ENCODE measurements at places on chromosomes 11 and 22.

GRCh38 chr11:78392854-78393253 lies 24.8 kb downstream of the GAB2 start:
- no peaks in the 10 kb centered on the region for H3K27me3 ChIP-seq
- H3K27ac ChIP-seq, result no peak overlapping the region
- DNase-seq, result no peak
- H3K4me1 ChIP-seq, result peaks cover 6% of the 10 kb centered on the region

DNA sequence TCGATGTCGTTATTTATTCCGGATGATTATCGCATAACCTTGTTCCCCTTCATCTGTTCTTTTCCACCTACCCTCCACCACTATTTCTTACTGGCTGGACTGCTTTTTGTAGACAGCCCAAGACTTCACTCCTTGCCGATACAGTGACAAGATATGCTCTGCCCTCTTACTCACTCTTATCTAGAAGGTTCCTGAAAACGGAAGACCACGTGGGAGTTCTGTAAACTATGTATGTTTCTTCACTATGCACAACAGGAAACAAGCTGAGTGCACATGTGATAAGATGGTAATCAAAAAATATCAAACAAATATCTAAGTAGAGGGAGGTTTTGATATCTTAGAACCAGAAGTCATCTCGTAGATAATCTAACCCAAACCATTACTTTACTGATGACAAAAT lies 122.9 kb upstream of the ARHGAP20 start:
- peaks cover 2% of the 10 kb centered on the region for H3K27me3 ChIP-seq
- peaks cover 16% of the 10 kb centered on the region for H3K4me1 ChIP-seq
- no peak for DNase-seq
- H3K4me3 ChIP-seq, result no peak overlapping the region
- no peak overlapping the region for H3K27ac ChIP-seq

DNA sequence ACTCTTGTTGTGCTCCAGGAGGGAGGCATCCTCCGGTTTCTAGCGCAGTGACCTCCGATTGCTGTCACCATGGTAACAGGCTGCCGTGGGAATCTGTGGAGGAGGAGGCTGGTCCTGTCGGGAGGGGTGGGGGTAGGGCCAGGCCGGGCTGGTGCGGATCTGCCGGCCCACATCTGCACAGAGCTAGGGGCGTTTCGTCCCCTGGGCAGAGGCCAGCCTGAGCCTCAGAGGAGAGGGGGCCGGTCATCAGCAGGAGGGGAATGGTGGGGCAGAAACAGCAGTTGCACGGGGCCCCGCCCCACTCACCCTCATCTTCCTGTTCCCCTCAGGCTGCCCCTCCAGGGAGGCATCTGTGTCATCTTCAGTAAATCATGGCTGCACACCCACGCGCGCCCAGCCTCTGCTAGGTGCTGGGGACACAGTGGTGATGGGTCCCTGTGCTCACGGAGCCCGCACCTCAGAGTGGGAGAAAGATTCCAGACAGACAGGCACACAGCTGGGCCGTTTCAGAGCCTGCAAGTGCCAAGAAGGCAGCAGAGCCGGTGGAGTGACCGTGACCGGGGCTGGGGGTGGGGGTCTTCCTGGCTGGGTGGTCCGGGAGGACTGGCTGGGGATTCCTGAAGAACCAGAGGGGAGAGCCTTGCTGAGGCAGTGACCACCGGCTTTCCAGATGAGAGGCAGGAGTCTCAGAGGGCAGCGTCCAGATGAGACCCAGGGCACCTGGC lies 120.5 kb downstream of the CACNA1I start:
- H3K36me3 ChIP-seq, result no peaks in the 10 kb centered on the region
- H3K27ac ChIP-seq, result no peak overlapping the region
- H3K27me3 ChIP-seq, result peaks cover 34% of the 10 kb centered on the region
- H3K4me1 ChIP-seq, result peaks cover 6% of the 10 kb centered on the region
- peak overlapping the region; percentile 24 for H3K4me3 ChIP-seq

GRCh38 chr11:16997624-16998023 lies 16.6 kb downstream of the PLEKHA7 start:
- H3K4me1 ChIP-seq, result no peaks in the 10 kb centered on the region
- no peak for DNase-seq
- no peaks in the 10 kb centered on the region for H3K27me3 ChIP-seq
- H3K27ac ChIP-seq, result no peak overlapping the region
- no peak overlapping the region for H3K4me3 ChIP-seq
- no peaks in the 10 kb centered on the region for H3K36me3 ChIP-seq

DNA sequence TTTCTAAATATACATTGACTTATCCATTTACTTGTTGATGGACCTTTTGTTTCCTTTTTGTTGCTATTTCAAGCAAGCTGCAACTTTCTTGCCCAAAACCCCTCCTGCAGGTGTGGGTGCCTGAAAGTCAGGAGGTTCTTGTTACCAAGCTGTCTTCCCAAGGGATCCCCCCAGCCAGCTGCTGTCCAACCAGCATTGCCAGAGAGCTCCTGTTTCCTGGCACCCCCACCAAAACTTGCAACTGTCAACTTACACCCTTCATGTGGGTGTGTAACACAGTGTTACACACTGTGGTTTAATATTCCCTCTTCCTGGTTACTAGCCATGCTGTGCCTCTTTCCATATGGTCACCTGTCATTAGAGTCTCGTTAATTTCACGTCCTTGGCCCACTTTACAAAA lies 1.6 kb upstream of the KRTAP5-1 start:
- peaks cover 6% of the 10 kb centered on the region for H3K36me3 ChIP-seq
- no peak for DNase-seq
- peaks cover 10% of the 10 kb centered on the region for H3K27me3 ChIP-seq
- no peak overlapping the region for H3K27ac ChIP-seq
- no peak overlapping the region for H3K4me3 ChIP-seq

- no peaks in the 10 kb centered on the region for H3K36me3 ChIP-seq
- H3K27me3 ChIP-seq, result peaks cover 5% of the 10 kb centered on the region
- no peaks in the 10 kb centered on the region for H3K4me1 ChIP-seq
- no peak for DNase-seq
These were observed 24.3 kb upstream of the MRGPRX2 start for GRCh38 chr11:19084661-19085315.

- peaks cover 6% of the 10 kb centered on the region for H3K36me3 ChIP-seq
- peaks cover 4% of the 10 kb centered on the region for H3K4me1 ChIP-seq
- H3K27me3 ChIP-seq, result no peaks in the 10 kb centered on the region
- H3K4me3 ChIP-seq, result no peak overlapping the region
- no peak overlapping the region for H3K27ac ChIP-seq
These were observed 7.2 kb downstream of the CEP164 start for GRCh38 chr11:117334896-117335295.

DNA sequence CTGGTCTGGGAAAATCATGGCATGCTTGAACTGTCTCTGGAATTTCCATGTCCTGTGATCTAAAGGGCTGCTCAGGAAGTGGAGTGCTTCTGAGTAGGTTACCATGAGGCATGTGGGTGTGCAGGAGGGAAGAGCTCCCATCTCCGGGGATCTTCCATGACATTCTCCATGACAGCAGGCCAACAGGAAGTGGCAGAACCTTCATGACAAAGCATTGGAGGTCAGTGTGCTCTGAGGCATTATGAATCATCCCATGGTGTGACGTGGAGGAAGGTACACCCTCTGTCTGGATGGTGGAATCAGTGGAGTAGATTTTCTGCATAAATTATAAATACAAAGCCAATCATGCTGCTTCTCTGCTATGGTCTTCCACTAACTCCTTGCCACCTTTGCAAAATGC lies 139.6 kb upstream of the E2F8 start:
- H3K27ac ChIP-seq, result no peak overlapping the region
- H3K36me3 ChIP-seq, result no peaks in the 10 kb centered on the region
- H3K4me1 ChIP-seq, result no peaks in the 10 kb centered on the region
- no peak for DNase-seq

- DNase-seq, result peak; percentile 12
- H3K27me3 ChIP-seq, result peaks cover 29% of the 10 kb centered on the region
- H3K4me1 ChIP-seq, result peaks cover 11% of the 10 kb centered on the region
- no peak overlapping the region for H3K27ac ChIP-seq
- H3K36me3 ChIP-seq, result no peaks in the 10 kb centered on the region
- peak overlapping the region; percentile 41 for H3K4me3 ChIP-seq
These were observed 32.4 kb downstream of the EIF3F start for GRCh38 chr11:8019314-8020243.

- H3K4me3 ChIP-seq, result peak overlapping the region; percentile 38
- DNase-seq, result peak; percentile 76
- no peaks in the 10 kb centered on the region for H3K27me3 ChIP-seq
- H3K36me3 ChIP-seq, result peaks cover 7% of the 10 kb centered on the region
- peak overlapping the region; percentile 96 for H3K27ac ChIP-seq
- peaks cover 53% of the 10 kb centered on the region for H3K4me1 ChIP-seq
These were observed 35.0 kb downstream of the TPBGL start for GRCh38 chr11:75275581-75275980.

- no peak for DNase-seq
- H3K36me3 ChIP-seq, result no peaks in the 10 kb centered on the region
- H3K4me1 ChIP-seq, result no peaks in the 10 kb centered on the region
- peaks cover 6% of the 10 kb centered on the region for H3K27me3 ChIP-seq
- H3K27ac ChIP-seq, result no peak overlapping the region
These were observed 527.9 kb upstream of the B3GAT1 start for GRCh38 chr11:134939905-134940304.

DNA sequence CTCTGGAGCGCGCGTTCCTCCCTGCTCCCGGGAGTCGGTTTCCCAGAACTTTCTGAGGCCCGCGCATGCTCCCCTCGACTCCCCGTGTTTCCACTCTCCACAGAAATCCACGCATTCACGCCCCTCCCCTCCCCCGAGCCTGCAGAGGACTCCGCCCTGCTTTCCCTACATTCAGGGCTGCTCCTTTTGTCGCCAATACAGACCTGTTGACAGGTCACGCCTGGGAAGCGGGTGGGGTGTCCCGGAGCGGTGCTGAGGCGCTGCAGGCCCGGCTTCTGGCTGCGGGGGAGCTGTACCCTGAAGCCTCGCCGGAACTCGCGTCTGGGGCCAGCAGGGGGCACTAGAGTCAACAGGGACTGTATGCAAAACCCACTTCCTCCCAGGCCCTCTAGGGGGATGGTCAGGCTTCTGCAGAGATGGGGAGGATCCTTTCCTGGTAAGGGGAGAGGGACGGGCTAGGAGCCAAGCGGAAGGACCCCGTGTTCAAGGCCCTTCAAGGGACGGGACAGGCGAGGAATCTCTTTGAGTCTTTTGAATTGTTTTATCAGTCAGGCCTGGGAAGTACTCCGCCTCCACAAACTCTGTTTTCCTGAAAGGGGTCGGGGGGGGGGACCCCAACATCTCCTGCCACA lies at the start of gene PRAME:
PRAME (minus strand) TSS at position 294 of the 632 bp plus-strand sequence. CDS start 2,433 bp downstream, outside the sequence.
- H3K27ac ChIP-seq, result no peak within 1 kb of the TSS
- DNase-seq, result peak; percentile 93
- no peaks in the 10 kb centered on the region for H3K36me3 ChIP-seq

GRCh38 chr11:115996808-115997188 lies 492.6 kb upstream of the CADM1 start:
- no peak for DNase-seq
- H3K27me3 ChIP-seq, result peaks cover 7% of the 10 kb centered on the region
- no peak overlapping the region for H3K27ac ChIP-seq
- no peak overlapping the region for H3K4me3 ChIP-seq

DNA sequence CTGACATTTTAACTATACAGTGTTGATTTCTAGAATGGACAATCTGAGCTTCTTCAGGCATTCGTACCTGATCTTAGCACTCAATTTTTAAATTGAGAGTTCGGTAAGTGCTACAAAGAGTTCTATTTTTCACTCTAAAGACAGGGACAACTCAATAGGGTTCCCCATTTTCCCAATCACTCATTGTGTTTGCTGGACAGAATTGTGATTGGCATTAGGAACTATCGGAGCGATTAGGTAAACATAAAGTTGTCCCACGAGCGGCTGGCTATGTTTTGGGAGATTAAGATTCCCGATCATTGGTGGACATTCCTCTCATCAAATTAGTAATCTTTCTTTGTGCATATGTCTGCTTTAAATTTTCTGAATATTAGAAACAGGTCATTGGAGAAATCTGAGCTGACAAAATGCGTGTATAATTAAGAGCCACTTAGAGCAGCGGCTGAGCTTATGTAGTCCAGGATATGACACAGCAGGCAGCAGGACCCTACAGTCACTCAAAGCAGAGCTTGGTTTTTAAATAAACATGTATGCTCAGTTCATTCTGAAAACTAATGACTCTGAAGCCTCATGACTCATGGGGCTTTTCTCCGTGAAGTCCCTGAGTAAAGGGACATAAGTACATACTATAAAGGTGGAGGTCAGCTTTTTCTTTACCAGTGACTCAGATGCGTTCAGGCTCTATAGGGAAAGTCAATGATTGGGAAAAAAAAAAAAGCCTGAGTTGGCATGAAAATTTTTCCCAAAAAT lies 109.4 kb downstream of the GRIA4 start:
- no peak overlapping the region for H3K4me3 ChIP-seq
- no peaks in the 10 kb centered on the region for H3K27me3 ChIP-seq
- H3K36me3 ChIP-seq, result no peaks in the 10 kb centered on the region
- H3K27ac ChIP-seq, result no peak overlapping the region

DNA sequence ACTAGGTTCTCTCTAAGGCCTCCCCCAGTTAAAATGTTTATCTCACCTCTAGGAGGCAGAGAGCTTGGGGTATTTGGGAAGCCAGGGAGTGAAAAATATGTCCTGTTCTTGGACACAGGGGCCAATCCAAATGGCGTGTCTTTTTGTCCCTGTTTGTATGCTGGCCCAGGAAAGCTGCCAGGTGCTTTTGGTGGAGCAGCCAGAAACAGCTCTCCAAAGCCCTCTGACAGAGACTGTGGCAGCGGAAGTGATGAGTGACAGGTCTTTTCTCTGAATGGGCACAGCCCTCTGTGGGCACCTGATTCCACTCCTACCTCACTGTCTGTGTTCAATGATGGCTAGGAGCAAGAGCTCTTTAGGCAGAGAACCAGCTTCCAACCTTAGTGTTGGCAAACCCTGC lies 106.4 kb upstream of the KIRREL3 start:
- H3K27me3 ChIP-seq, result peaks cover 3% of the 10 kb centered on the region
- H3K4me3 ChIP-seq, result no peak overlapping the region
- H3K36me3 ChIP-seq, result no peaks in the 10 kb centered on the region

GRCh38 chr22:29528144-29528543 lies 25.4 kb downstream of the THOC5 start:
- H3K27ac ChIP-seq, result no peak overlapping the region
- H3K4me3 ChIP-seq, result no peak overlapping the region
- DNase-seq, result no peak
- no peaks in the 10 kb centered on the region for H3K27me3 ChIP-seq
- peaks cover 40% of the 10 kb centered on the region for H3K36me3 ChIP-seq

- H3K36me3 ChIP-seq, result no peaks in the 10 kb centered on the region
- no peak overlapping the region for H3K4me3 ChIP-seq
- H3K27ac ChIP-seq, result no peak overlapping the region
- no peaks in the 10 kb centered on the region for H3K4me1 ChIP-seq
These were observed 186.0 kb upstream of the CTSC start for GRCh38 chr11:88523386-88524071.

DNA sequence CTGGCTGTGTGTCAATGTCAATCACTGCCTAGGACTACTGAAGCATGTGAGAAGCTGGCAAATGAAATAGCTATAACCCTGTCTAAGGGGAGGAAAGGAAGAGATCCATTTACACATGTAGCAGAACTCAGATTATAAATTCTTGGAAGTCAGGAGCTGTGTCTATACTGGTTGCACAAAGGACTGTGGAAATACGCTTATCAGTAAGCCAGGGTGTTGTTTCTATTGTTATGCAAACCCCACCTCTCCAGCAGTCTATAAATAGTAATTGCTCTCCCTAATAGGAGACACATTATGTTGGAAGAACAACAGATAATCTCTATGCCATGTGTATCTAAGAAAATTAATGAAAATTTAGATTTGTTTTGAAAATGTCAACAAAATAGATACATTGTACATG lies 693.4 kb upstream of the CCDC90B start:
- no peak overlapping the region for H3K4me3 ChIP-seq
- no peak overlapping the region for H3K27ac ChIP-seq
- no peaks in the 10 kb centered on the region for H3K36me3 ChIP-seq
- no peaks in the 10 kb centered on the region for H3K4me1 ChIP-seq

All from activated CD8-positive, alpha-beta T cell treated with anti-CD3 and anti-CD28 coated beads for 36 hours (primary cell).